ENCODE measurements at places on chromosomes 12 and 14.

DNA sequence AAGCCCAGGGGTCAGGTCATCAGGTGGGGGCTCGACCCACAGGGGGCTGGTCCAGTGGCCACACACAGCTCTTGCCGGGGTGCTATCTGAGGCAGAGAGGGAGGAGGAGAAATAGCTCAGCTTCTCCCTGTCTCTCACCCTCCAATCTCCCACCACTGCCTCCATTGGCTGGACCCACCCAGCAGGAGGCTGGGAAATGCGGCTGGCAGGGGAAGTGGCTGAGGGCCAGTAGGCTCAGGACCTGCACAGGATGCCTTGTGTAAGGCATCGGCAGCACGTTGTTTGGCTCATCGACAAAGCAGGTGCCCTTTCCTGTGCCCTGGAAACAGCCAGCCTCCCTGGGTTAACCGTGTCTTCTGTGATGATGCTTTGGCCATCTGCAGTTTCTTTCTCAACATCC is 58.8 kb upstream of the SLC24A4 start:
- DNase-seq, result no peak

GRCh38 chr12:20950248-20950647 is 139.7 kb downstream of the SLCO1B3 start:
- DNase-seq, result no peak

DNA sequence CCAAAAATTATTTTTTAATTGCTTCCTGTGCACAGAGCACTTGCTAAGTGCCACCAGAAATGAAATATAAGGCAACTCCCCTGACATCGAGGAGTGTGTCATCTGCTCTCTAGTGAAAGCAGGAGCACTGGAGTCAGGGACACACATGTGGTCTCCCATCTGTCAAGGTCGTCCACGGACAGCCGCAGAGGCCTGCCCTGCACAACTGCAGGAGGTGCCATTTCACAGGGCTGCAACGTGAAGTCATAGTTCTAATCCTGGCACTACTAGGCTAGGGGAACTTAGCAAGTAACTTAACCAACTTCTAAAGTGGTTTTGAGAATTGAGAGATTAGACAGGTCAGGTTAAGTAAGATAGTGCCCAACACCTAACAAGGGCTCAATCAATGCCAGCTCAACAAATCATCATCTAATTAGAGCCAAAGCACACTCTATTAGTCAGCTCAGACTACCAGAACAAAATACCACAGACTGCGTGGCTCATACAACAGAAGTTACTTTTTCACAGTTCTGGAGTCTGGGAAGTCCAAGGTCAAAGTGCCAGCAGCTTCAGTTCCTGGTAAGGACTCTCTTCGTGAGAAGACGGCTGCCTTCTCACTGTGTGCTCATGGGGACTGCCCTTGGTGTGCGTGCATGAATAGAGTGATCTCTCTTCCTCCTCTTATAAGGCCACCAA is 30.7 kb downstream of the FOXN3 start:
- no peak for DNase-seq

DNA sequence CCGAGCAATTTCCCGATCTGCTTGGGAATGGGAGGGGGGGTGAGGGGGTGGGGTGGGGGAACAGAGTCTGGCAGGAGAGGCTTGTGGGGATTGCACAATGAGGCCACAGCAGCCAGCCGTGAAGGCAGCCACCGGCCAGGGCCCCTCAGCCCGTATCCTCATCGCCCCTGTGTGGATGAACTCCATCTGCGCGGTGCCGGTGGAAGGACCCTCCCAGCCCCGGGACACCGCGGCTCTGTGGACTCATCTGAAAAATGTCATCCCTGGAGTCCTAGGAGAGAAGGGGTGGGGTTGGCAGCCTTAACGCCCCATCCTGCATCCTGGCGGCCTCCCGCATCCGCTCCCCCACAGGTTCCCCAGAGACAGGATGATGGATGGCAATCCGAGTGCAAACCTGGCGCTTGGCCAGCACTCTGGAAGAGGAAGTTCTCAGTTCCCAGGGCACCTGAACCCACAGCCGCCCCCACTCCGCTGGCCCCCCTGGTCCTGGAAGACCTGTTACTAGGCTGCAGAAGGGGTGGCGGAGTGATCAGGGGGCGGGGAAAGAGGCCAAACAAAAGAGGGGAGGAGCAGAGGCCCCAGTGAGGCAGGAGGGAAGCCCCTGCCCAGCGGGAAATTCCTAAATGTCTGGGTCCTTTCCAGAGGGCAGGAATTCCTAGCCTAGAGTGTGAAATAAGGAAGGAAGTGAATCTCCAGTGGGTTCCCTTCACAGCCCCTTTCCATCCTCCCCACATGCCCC is 1.2 kb upstream of the TNFAIP2 start:
- DNase-seq, result peak; percentile 54

DNA sequence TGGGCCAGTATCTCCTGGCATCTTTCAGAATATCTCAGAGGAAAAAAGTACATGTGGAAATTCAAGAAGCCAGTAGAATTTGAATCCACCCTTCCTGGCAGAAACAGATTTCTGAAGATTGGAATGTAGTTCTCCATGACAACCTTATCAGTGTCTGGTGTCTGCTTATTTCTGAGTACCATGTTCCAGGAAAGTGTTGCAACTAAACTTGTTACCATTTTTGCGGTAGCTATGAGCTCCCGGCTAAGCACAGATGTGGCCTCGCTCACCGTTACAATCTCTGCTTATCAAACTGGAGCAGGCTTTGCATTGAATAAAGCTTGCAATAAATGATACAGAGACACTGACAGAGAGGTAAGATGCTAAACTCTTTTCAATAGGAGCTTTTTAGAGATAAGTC is 13.0 kb upstream of the ITPR2 start:
- DNase-seq, result no peak

DNA sequence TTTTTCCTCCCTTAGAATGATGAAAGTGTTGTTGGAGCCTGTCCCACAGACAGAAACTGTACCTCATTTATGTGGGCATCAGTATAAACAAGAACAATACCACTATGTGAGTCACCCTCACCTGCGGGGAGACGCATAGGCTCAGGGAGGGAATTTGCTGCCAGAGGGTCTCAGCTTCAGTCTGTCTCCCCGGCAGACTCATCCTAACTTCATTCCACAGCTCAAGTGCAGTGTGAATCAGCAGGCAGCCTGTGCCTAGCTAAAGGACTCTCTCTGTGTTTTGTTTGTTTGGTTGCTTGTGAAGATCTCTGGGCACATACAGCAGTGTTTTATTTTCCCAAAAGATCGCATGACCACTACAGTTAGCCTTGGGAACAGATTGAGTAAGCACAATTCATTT is 98.9 kb downstream of the PRKCH start:
- DNase-seq, result no peak

DNA sequence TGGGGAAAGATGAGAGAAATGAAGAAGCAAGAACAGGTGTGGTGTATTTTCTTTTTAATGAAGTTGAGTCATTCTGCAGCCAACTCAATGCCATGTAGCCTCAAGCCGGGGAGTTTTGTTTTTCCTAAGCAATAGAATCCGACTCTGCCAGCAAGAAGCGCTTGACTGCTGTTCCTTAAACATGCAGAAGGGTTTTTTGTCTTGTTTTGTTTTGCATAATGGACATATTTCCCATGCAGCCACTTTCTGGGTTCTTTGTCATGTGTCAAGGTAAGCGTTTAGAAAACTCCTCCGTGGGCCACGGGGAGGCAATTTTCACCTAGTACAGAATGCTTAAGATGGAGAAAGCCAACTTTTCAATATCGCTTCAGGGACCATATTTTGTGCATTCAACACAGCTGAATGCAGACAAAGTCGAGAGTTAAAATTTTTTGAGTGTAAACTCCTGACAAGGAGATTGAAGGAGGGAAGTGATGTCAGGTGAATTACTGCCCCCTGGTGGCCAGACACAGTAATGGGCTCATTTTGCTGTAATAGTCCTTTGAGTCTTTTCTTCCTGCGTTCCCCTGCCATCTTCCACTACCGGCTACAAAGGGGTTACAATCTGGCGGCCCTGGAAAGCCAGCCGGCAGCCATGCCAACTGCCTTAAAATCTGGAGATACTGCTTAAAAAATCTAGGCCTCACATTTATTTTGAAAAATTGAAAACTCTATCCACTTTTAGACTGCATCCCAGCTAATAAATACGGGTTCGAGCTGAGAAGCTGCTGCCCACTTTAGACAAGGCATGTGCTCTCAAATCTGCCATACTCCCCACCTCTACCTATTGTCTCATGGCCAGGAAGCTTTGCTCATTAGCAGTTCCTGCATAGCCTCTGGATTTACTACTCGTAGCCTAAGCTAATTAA is 3.2 kb upstream of the FICD start:
- DNase-seq, result no peak

GRCh38 chr12:119406308-119406707 is 71.8 kb downstream of the CCDC60 start:
- DNase-seq, result no peak

DNA sequence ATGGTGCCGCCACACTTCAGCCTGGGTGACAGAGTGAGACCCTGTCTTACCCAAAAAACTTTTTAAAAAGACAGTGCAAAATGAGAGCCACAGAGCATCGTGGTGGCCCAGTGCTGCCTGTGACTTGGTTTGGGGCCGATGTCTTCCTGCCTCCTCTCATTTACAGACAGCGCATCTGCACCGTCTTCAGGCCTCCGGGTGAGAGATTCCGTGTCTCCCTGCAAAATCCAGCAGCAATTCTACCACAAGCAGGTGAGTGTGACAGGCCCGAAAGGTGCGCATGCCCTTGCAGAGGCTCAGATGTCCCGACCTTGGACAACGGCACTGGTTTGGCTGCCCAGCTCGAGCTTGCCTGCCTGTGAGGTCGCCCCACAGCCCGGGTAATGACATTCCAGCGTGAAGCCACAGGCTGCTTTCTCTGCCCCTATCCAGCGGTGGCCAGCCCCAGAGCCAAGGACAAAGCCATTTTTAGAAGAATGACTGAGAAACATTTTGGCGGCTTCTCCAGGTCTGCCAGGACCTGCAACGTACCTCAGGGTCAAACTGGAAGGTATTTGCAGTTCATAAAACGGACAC is 70.3 kb upstream of the RFLNA start:
- no peak for DNase-seq

DNA sequence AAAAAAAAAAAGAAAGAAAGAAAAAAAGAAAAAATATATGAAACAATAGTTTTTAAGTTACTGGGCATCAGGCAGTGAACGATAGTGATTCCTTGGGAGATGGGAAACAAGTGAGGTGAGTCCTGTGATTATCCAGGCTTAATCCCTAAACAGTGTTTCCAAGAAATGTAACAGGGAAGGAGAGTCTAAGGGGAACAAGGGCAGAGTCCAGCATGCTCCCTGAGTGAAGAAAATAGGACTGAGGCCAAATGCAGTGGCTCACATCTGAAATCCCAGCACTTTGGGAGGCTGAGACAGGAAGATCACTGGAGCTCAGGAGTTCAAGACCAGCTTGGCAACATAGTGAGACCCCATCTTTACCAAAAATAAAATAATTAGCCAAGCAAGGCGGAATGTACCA is 40.7 kb downstream of the R3HDM2 start:
- DNase-seq, result no peak

GRCh38 chr12:55713721-55714120 is 2.1 kb upstream of the BLOC1S1 start:
- no peak for DNase-seq

- DNase-seq, result no peak
These were observed 578.4 kb upstream of the STXBP6 start for GRCh38 chr14:25628390-25628789.
